ENCODE measurements at places on chromosomes 2 and 18. TPM values are rescaled to one million over a fixed set of nuclear protein-coding genes. Genes with fewer than 3 reads are reported as not detected.

DNA sequence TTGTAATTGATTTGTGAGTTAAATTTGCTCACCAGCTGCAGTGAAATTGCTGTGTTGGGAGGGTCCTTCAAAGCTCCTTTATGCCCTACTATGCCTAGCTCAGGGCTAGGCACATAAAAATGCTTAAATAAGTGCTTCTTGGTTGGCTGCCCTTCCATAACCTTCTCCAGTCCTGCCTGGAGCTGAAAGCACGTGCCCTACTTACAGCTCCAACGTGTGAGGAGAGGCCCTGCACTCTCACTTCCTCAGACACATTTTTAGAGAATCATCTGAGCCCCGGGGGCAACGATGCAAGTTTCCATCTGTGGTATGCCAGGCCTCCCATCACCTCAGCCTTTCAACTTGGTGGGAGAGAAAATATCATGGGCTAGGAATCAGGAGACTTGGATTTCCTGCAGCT is 202.7 kb downstream of the BCL11A start:
- no peaks in the 10 kb centered on the region for H3K36me3 ChIP-seq
- H3K4me1 ChIP-seq, result peaks cover 2% of the 10 kb centered on the region
- no peak overlapping the region for H3K27ac ChIP-seq
- no peak overlapping the region for H3K4me3 ChIP-seq
- peaks cover 4% of the 10 kb centered on the region for H3K27me3 ChIP-seq

GRCh38 chr18:64380117-64380516 is 231.2 kb upstream of the LINC00305 start:
- no peaks in the 10 kb centered on the region for H3K4me1 ChIP-seq
- H3K36me3 ChIP-seq, result peaks cover 7% of the 10 kb centered on the region
- H3K27ac ChIP-seq, result no peak overlapping the region

DNA sequence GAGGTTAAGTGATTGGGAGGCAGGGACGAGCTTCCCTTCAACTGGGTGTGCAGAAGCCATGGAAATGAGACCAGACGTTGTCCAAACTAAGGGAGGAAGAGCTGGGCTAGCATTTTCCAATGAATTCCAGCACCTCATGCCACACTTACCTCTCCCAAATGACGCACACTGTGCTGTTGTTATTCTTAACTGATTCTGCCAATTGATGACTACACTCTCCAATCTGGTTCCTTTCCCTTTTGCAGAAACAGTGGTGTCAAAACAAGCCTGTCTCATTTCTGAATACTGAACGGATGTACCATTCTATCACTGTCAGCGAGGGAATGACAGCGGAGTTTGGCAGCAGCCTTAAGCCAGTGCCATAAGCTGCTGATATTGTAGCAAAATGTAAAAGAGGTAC is 380.5 kb upstream of the HNRNPA3 start:
- H3K27me3 ChIP-seq, result no peaks in the 10 kb centered on the region
- H3K36me3 ChIP-seq, result no peaks in the 10 kb centered on the region
- no peak for DNase-seq
- H3K4me3 ChIP-seq, result no peak overlapping the region
- H3K4me1 ChIP-seq, result peaks cover 11% of the 10 kb centered on the region

DNA sequence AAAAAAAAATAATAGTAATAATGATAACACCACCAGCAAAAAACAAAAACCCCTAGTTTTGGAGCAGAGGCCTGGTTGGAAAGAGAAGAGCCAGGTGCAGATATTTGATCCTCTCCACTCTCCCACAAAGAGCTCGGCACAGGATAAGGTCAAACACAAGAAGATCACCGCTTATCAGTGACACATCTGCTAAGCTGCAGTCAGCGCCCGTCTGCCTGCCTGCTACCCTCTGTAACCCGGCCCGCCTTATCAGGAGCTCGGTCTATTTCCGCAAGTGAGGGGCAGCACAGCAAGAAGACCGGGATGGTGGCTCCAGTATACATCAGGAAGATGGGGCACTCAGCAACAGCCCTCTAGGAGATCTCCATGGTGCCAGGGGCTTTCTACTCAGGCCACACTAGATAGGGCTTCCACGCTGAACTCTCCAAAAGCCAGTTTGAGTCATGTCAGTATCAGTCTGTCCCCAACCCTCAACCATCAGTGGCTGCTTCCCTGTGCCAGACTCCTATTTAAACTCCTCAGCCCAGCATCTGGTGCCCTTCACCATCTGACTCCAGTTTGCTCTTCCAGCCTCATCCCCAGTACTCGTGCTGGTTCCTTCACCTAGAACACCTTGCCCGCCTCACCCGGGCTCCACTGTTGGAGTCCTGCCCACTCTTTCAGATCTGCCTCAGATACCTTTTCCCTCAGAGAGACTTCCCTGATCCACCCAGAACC is 67.3 kb upstream of the PPP1CB start:
- DNase-seq, result no peak
- H3K4me3 ChIP-seq, result no peak overlapping the region
- H3K4me1 ChIP-seq, result peaks cover 67% of the 10 kb centered on the region
- no peaks in the 10 kb centered on the region for H3K27me3 ChIP-seq
- H3K27ac ChIP-seq, result peak overlapping the region; percentile 19
- H3K36me3 ChIP-seq, result no peaks in the 10 kb centered on the region

DNA sequence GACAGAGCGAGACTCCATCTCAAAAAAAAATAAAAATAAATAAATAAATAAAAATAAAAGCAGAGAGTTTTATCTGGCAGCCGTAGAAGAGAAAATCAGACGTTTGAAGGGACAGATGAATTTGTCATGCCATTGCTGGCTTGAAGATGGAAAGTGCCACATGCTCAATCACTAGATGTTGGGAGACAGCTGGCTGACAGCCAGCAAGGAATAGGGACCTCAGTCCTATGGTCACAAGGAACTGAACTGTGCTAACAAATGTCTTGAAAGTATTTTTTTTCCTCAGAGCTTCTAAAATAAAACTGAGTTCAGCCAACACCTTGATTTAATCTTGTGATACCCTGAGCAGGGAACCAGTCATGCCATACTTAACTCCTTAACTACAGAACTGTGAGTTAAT is 65.4 kb downstream of the DTNA start:
- H3K27ac ChIP-seq, result no peak overlapping the region
- no peak for DNase-seq
- H3K4me1 ChIP-seq, result no peaks in the 10 kb centered on the region
- no peaks in the 10 kb centered on the region for H3K36me3 ChIP-seq

DNA sequence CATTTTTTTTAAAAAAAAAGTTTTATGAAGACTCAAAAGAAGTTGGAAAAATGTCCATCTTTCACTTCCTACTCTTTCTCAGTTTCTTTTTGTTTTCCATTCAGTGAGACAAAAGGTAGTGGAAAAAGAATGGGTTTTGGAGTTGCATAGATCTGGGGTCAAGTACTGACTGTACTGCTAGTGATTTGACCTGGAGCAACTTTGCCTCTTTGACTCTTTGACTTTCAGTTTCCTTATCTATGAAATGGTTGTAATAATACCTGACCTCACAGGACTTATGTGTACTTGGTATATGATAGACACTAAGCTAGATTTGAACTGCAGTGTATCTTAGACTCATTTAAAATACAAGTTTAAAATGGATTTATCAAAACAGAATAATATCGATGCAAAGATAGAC is 3.5 kb upstream of the KCNE4 start:
- no peaks in the 10 kb centered on the region for H3K4me1 ChIP-seq
- no peak overlapping the region for H3K4me3 ChIP-seq

GRCh38 chr2:80548469-80548868 is 243.9 kb upstream of the LRRTM1 start:
- no peak overlapping the region for H3K27ac ChIP-seq
- no peaks in the 10 kb centered on the region for H3K27me3 ChIP-seq
- no peaks in the 10 kb centered on the region for H3K4me1 ChIP-seq
- no peak for DNase-seq
- H3K4me3 ChIP-seq, result no peak overlapping the region

GRCh38 chr18:12049978-12050811 is 43.4 kb upstream of the ANKRD62 start:
- peaks cover 40% of the 10 kb centered on the region for H3K27me3 ChIP-seq
- H3K36me3 ChIP-seq, result no peaks in the 10 kb centered on the region
- H3K4me3 ChIP-seq, result no peak overlapping the region
- no peak overlapping the region for H3K27ac ChIP-seq

DNA sequence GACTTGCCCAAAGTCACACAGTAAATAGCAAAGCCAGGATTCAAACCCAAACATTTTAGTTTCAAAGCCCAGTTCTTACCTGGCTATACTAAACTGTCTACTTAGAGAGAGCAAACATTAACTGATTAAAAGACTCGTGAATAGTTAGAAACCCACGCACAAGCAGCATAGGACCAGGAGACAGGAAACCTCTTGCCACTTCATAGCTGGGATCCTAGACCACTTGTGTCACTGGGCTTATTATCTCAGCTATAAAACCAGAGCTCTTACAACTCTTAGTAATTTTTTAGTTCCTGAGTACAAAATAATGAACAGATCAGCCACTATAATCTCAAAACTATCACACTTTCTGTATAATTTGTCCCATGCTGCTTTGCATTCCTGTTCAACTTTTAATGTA is 2.4 kb upstream of the AAK1 start:
- peak overlapping the region; percentile 88 for H3K4me3 ChIP-seq
- H3K36me3 ChIP-seq, result peaks cover 4% of the 10 kb centered on the region
- H3K4me1 ChIP-seq, result peaks cover 60% of the 10 kb centered on the region
- no peak for DNase-seq
- no peaks in the 10 kb centered on the region for H3K27me3 ChIP-seq
- peak overlapping the region; percentile 88 for H3K27ac ChIP-seq

DNA sequence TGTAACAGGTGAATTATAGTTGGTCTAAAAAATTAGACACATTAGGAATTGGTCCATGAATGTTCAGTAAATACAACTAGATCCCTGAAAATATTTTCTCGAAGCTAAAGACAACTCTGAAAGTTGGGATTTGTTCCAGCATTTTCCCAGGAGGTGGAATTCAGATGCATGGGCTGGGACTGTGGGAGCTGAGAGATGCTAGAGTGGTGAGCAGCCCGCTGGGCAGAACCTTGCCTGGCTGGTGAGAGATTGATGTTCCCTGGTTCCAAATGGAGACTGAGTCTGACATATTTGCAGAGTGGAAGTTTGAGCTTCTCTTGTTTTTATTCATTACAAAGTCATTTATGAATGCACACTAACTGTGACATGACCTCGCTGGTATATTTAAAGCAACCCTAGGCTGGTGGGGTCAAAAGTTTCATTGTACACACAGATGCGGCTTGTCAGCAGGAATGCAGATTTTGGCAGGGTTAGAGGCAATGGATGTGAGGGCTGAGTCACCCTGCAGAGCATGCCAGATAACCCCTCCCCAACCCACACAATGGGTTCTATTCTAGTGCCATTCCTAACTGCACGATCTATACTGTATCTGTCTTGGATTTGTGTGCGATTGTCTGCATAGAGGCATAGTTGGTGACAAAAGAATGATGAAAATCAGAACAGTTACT is 23.5 kb upstream of the TMEM178A start:
- H3K27me3 ChIP-seq, result no peaks in the 10 kb centered on the region
- H3K36me3 ChIP-seq, result no peaks in the 10 kb centered on the region
- no peak for DNase-seq
- no peak overlapping the region for H3K4me3 ChIP-seq

DNA sequence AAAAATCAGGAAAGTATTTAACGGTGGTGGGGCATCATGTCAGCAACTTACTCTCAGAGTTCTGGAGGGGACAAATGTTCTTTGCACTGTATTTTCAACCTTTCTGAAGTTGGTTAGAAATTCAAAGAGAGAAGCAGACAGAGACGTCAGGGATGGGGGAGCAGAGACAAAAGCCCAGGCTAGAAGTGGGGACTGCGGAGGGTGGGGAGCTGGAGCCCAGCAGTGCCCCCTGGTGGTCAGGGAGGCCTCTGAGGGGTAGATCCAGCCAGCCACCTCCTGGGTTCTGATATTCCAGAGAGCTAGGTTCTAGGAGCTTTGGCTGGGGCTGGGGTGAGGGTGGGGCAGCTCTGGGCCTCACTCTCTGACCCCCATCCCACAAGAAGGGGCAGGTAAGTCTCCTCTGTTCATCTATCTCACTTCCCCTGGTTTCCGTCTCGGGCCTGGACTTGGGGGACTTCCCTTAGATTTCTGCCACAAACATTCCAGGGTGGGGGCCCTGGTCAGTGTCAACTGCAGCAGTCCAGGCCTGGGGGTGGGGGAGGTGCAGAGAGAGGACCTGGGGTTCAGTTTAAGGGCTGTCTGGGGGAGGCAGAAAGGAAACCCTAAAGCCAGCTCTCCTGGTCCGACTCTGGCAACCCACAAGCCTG is 8.9 kb downstream of the TNS1 start:
- no peak overlapping the region for H3K27ac ChIP-seq
- DNase-seq, result no peak

DNA sequence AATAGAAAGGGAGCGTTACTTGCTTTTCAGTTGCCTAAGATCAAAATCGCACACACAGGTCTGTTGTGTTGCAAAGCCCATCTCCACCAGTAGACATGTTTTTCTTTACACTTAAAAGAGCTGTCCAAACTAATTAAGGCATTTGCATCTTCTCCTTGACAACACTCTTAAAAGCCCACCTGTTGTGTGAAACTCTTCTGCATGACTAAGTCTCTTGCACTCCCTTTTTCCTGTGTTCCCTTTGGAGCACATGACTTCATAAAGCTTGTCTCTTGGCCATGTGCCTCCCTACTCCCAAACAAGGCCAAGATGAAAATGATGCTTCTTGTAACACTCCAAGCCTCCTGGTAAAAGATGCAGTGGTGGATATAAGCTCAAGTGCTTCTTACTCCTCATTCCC is 26.1 kb downstream of the PID1 start:
- H3K27ac ChIP-seq, result no peak overlapping the region
- peaks cover 10% of the 10 kb centered on the region for H3K36me3 ChIP-seq
- H3K4me3 ChIP-seq, result no peak overlapping the region
- DNase-seq, result no peak

- peaks cover 4% of the 10 kb centered on the region for H3K36me3 ChIP-seq
- no peak overlapping the region for H3K27ac ChIP-seq
- H3K4me3 ChIP-seq, result no peak overlapping the region
- H3K4me1 ChIP-seq, result no peaks in the 10 kb centered on the region
Measured at GRCh38 chr2:193695367-193695766, 1500.6 kb upstream of the TMEFF2 start.

DNA sequence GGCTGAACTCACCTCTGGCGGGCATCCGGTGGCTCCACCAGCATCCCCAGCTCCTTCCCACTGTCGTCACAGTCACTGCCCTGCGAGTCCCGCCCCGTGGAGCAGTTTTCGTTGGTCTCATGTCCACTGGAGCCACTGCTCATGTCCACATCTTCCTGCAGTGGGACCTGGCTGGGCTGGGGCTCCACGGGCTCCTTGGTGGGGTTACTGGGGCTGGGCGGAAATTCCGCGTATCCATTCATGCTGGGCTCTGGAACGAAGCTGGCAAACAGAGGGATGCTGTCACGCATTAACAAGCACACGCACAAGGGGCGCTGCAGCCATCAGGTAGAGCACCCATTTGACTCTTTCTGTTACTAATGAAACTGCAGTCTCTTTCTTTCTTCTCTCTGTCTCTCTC is 10.7 kb downstream of the PER2 start:
- no peaks in the 10 kb centered on the region for H3K27me3 ChIP-seq
- H3K4me3 ChIP-seq, result no peak overlapping the region
- H3K4me1 ChIP-seq, result peaks cover 18% of the 10 kb centered on the region
- DNase-seq, result no peak

The UGT1A4 gene
- total RNA-seq, result not detected

The FHOD3 gene
- not detected for total RNA-seq

The DSC2 gene
- not detected for total RNA-seq

The CPO gene
- total RNA-seq, result not detected

The RBM44 gene
- total RNA-seq, result 0.45 TPM

The ELAC1 gene
- total RNA-seq, result 10.5 TPM

The MSTN gene
- not detected for total RNA-seq

The FSIP2 gene
- 0.14 TPM for total RNA-seq
